Smooth muscle cell of the umbilical artery (primary cell): ENCODE measurements at places on chromosomes 16 and 17. TPM values are rescaled to one million over a fixed set of nuclear protein-coding genes. Genes with fewer than 3 reads are reported as not detected.

The MYH3 gene
- 1.2 and 1.5 TPM in 2 replicates for total RNA-seq

The SMPD3 gene
- not detected in 2 replicates for total RNA-seq

The TAC4 gene
- total RNA-seq: not detected in 2 replicates

The ABCA6 gene
- total RNA-seq: 1.3 and 4.5 TPM in 2 replicates

The MYH8 gene
- total RNA-seq: under 0.01 and 0.09 TPM in 2 replicates

The SLC5A2 gene
- total RNA-seq: not detected in 2 replicates

The KRT31 gene
- not detected in 2 replicates for total RNA-seq

The TBC1D28 gene
- not detected in 2 replicates for total RNA-seq

The PRSS8 gene
- not detected in 2 replicates for total RNA-seq

The MAF gene
- total RNA-seq: 0.23 and 3.9 TPM in 2 replicates

The ECI1 gene
- 22.4 and 38.0 TPM in 2 replicates for total RNA-seq

The RNF222 gene
- total RNA-seq: not detected in 2 replicates

The LAT gene
- total RNA-seq: 0.30 and 1.5 TPM in 2 replicates
